ENCODE measurements at places on chromosomes 11 and 22.
A peak's percentile ranks its signal among the peaks of the same experiment; 100 is the strongest.

DNA sequence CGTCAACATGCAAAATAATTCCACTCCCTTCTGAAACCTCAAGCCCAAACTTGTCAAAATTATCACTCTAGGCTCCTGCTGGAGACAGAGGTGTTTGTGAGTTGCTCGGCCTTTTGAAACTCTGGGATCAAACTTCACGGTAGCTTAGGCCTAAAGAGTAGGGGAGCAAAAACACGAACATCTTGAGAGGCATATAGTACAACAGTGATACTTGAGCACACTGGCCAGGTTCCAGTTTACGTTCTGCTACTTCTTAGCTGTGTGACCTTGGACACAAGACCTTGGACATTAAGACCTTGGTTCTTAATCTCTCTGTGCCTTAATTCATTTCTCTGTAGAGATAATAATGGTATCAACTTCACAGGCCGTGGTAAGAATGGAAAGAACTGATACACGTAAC is 123.5 kb upstream of the LMO1 start:
- peaks cover 30% of the 10 kb centered on the region for H3K27me3 ChIP-seq
- H3K27ac ChIP-seq, result no peak overlapping the region
- no peak for DNase-seq
- no peaks in the 10 kb centered on the region for H3K36me3 ChIP-seq

GRCh38 chr11:70483077-70483861 is 84.9 kb downstream of the CTTN start:
- no peak overlapping the region for H3K4me3 ChIP-seq
- DNase-seq, result peak; percentile 38
- peaks cover 9% of the 10 kb centered on the region for H3K36me3 ChIP-seq
- peaks cover 16% of the 10 kb centered on the region for H3K4me1 ChIP-seq
- H3K27ac ChIP-seq, result no peak overlapping the region

- DNase-seq, result peak; percentile 10
- H3K4me1 ChIP-seq, result peaks cover 25% of the 10 kb centered on the region
- H3K27me3 ChIP-seq, result no peaks in the 10 kb centered on the region
- H3K27ac ChIP-seq, result no peak overlapping the region
Observed at GRCh38 chr22:49788504-49788903, 39.2 kb downstream of the BRD1 start.

- no peak overlapping the region for H3K4me3 ChIP-seq
- peaks cover 12% of the 10 kb centered on the region for H3K27me3 ChIP-seq
- H3K27ac ChIP-seq, result no peak overlapping the region
- no peaks in the 10 kb centered on the region for H3K36me3 ChIP-seq
Observed at GRCh38 chr22:44355716-44356070, 42.9 kb upstream of the SHISAL1 start.

GRCh38 chr11:9527481-9528135 is 45.9 kb upstream of the WEE1 start:
- peak overlapping the region; percentile 1 for H3K4me3 ChIP-seq
- H3K27ac ChIP-seq, result peak overlapping the region; percentile 35
- peaks cover 10% of the 10 kb centered on the region for H3K4me1 ChIP-seq
- no peaks in the 10 kb centered on the region for H3K27me3 ChIP-seq
- H3K36me3 ChIP-seq, result peaks cover 5% of the 10 kb centered on the region

DNA sequence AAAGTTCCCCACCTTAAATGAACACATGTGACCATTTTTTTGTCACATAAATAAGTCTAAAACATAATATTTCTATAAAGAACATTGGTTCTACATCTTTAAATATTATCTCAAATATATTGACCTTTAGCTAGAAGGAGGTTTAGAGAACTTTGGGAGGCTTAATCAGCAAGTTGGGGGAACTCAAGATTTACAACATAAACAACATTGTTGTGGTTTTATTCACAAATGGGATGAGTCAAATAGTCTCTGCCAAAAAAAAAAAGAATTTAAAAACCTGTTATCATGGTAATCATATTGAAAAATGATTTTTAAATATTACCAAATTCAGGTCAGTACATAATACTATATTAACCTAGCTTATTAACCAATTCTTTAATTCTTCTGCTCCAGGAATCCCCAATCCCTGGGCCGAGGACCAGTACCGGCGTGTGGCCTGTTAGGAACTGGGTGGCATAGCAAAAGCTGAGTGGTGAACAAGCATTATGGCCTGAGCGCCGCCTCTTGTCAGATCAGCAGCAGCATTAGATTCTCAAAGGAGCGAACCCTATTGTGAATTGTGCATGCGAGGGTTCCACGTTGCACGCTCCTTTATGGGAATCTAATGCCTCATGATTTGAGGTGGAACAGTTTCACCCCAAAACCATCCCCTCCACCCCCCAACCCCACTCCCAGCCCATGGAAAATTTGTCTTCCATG is 98.2 kb downstream of the RDX start:
- no peak for DNase-seq
- no peaks in the 10 kb centered on the region for H3K27me3 ChIP-seq
- H3K27ac ChIP-seq, result no peak overlapping the region

DNA sequence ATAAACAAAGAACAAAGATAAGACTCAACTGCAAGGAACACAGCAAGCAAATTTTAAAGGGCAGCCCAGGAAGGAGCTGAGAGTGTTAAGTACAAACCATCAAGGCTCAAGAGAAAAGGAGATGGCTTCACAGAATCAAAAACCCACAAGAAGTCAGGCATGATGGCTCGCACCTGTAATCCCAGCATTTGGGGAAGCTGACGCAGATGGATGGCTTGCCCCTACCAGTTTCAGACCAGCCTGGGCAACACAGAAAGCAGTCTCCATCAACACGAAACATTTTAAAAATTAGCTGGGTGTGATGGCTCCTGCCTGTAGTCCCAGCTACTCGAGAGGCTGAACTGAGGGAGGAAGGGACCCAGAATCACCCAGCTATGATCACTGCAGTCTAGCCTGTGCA is 32.6 kb downstream of the MAPK1 start:
- H3K36me3 ChIP-seq, result no peaks in the 10 kb centered on the region
- H3K4me3 ChIP-seq, result no peak overlapping the region
- peaks cover 20% of the 10 kb centered on the region for H3K4me1 ChIP-seq
- DNase-seq, result no peak

GRCh38 chr11:120527111-120527761 is 15.7 kb downstream of the GRIK4 start:
- peaks cover 60% of the 10 kb centered on the region for H3K27me3 ChIP-seq
- no peaks in the 10 kb centered on the region for H3K36me3 ChIP-seq
- no peak for DNase-seq
- peak overlapping the region; percentile 58 for H3K4me3 ChIP-seq
- H3K27ac ChIP-seq, result no peak overlapping the region
- H3K4me1 ChIP-seq, result peaks cover 14% of the 10 kb centered on the region

DNA sequence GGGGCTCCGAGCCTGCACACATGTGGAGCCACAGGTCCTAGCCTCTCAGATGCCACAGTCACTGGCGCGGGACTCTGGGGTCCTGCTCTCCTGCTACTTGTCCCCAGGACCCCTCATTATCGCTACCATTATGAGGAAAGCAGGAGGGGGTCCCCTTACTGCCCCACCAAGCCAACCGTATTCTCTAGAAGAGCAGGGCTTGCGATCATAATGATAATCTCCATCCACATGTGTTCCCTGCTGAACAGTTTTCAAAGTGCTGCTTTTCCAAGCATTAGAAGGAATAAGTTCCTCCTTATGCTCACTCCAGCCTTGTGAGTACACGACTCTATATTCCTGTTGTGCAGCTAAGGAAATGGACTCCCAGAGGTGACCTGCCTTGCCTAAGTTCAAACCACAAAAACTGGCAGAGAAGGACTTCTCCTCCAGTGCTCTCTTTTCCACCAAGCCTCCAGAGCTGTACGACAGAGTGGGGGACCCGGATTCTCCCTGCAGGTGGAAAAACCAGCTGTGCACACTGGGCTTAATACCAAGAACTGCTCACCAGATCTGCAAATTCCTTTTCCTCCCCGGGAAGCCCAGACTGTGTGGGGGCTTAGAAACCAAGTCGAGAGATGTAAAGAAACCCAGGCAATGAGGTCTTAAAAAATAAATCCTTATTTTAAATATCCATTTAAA is 92.8 kb upstream of the DRD2 start:
- H3K4me1 ChIP-seq, result no peaks in the 10 kb centered on the region
- no peaks in the 10 kb centered on the region for H3K36me3 ChIP-seq
- H3K27me3 ChIP-seq, result peaks cover 5% of the 10 kb centered on the region
- DNase-seq, result no peak

GRCh38 chr22:41499624-41500280 is 30.8 kb downstream of the ACO2 start:
- no peak overlapping the region for H3K4me3 ChIP-seq
- H3K4me1 ChIP-seq, result peaks cover 2% of the 10 kb centered on the region
- H3K27me3 ChIP-seq, result no peaks in the 10 kb centered on the region

DNA sequence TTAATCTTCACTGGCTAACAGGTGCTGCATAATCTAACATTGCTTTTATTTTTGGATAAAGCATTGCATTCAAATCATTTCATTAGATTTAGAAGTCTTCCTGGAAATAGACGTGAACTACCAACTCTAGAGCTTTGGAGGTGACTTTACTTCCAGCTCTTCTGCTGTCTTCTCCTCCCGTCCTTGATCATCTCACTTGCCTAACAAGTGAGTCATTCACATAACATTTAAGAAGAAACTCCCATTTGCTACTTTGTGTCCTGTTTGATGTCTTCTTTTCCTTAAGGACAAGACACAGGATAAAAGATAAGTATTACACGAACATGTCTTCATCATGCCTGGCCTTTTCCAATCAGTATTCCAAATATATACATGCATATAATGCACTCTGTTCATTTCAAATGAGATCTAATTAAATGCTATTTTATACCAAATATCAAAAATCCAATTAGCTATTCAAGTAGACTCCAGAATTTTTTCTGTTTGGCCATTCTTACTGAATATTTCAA is 88.3 kb downstream of the BDNF start:
- H3K4me3 ChIP-seq, result no peak overlapping the region
- no peaks in the 10 kb centered on the region for H3K36me3 ChIP-seq
- H3K27me3 ChIP-seq, result no peaks in the 10 kb centered on the region
- peak; percentile 8 for DNase-seq
- H3K4me1 ChIP-seq, result no peaks in the 10 kb centered on the region

DNA sequence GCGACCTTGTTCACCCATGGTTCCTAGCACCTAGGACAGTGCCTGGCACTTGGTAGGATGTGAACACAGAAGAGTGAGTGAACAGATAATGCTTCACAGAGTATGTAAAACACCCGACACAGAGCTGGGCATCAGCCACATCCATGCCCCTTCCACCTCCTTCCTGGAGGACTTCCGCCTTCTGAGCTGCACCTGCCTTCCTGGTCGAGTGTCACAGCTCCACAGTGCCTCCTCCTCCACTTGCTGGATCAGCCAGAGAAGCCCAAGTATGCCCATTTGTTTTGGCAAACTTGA is 20.1 kb downstream of the PRDM11 start:
- H3K4me1 ChIP-seq, result peaks cover 16% of the 10 kb centered on the region
- H3K27ac ChIP-seq, result no peak overlapping the region
- H3K4me3 ChIP-seq, result no peak overlapping the region
- no peaks in the 10 kb centered on the region for H3K36me3 ChIP-seq
- no peak for DNase-seq
- no peaks in the 10 kb centered on the region for H3K27me3 ChIP-seq

DNA sequence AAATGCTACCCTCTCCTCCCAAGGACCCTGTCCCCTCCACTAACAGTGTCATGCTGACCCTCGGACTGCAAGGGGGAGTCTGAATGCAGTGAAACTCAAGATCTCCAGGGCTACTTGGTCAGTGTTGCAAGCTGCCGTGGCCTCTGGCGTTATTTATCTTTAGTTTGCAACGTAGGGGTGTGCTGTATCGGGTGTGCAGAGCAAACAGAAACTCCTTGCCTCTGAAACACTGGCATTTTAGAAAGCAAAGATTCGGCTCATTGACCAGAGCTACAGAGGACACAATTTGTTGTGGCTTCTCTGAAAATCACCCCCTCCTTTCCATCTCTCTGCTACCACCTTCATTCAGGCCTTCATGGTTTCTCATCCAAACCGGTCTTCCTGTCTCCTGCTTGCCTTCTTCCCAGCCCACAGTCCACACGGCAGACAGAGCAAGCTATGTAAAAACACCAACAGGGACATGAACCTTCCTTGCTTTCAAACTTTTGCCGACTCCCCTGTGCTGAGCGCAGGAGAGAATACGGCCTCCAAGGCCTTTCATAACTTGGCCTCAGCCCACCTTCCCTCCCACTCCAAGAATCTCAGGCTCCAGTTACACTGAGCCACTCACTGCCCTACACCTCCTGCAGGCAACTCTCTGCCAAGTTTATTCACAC is 14.9 kb downstream of the FZD4 start:
- H3K36me3 ChIP-seq, result peaks cover 3% of the 10 kb centered on the region
- peak overlapping the region; percentile 65 for H3K4me3 ChIP-seq
- DNase-seq, result peak; percentile 56
- H3K27ac ChIP-seq, result peak overlapping the region; percentile 35

GRCh38 chr11:2612884-2613571 is 86.8 kb downstream of the KCNQ1OT1 start:
- DNase-seq, result peak; percentile 62
- H3K4me3 ChIP-seq, result no peak overlapping the region
- no peaks in the 10 kb centered on the region for H3K27me3 ChIP-seq

DNA sequence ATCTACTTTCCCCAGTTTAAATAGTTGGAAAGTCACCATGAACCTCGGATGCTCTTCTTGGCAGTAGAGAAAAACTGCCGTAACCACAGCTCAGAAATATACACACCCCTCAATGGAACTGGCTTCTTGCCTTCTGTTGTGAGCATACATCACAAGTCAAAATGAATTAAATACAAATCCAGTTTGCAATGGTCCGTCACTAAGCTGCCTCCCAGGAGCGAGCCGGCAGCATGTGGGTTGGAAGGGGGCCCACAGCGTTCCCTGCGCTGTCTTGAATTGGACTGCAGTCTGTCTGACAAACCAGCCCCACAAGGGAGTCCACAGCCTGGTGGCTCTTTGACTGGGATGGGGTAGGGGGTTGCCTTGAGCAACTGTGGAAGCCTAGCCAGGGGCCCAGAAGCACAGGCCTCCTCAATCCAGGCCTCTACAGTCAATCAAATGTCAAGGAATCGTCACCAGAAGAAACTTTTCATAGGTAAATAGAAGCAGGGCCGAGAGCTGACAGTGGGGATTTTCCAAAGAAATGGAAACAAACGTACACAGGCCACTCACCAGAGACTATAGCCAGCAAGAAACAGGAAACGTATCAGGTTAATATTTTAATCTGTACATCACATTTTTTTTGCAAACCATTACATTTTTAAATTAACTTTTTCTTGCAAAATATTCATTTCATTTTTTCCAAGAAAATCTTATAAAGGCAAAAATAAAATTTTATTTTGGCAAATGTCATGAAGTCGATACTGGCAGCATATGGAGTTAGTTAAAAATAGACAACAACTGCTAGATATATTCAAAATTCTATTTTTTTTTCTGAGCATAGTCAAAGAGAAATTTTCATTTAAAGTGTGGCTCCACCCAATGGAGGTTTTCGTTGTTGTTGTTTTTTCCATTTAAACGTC is 38.5 kb downstream of the C11orf58 start:
- H3K27me3 ChIP-seq, result peaks cover 34% of the 10 kb centered on the region
- no peak overlapping the region for H3K27ac ChIP-seq
- H3K4me3 ChIP-seq, result no peak overlapping the region
- H3K36me3 ChIP-seq, result no peaks in the 10 kb centered on the region
- no peaks in the 10 kb centered on the region for H3K4me1 ChIP-seq

- no peak overlapping the region for H3K4me3 ChIP-seq
- H3K27me3 ChIP-seq, result no peaks in the 10 kb centered on the region
- DNase-seq, result peak; percentile 22
- peaks cover 8% of the 10 kb centered on the region for H3K36me3 ChIP-seq
- peaks cover 6% of the 10 kb centered on the region for H3K4me1 ChIP-seq
Observed at GRCh38 chr11:6576471-6577373, 26.7 kb downstream of the RRP8 start.

Data from mesenchymal stem cell (in vitro differentiated cells and primary cell).